GM19239 (cell line): ENCODE measurements at places on chromosomes 16 and 17.

DNA sequence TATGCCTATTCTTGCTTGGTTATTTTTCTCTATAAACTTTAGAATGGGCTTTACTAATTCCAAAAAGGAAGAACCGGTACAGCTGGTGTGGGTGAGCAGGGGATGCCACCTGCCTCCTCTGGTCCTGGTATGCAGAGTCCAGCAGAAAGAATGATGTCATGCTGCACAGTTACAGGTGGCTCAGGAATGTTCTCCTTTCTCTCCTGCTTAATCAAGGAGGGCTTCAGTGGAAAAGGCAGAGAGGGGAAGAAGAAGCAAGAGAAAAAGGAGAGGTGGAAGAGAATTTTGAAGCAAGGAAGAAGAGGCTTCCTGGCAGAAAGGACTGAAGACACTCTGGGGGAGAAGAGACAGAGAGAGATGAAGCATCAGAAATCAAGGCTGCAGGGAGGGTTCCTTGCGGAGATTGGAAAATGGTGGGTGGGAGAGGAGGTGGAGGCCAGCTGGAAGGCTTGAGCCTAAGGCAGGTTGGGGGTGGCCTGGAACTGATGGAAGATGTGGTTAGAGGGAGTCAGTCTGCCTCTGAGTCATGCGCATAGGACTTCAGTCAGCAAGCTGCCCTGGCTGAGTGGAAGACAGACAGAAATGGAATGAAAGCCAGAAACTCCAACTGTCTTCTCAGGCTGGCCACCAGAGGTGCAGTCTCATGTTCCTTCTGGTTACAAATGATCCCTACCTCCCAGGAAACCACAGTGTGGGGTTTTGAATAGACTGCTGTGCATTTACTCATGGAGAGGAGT lies 64.6 kb upstream of the CRHR1 start:
- DNase-seq, result no peak

DNA sequence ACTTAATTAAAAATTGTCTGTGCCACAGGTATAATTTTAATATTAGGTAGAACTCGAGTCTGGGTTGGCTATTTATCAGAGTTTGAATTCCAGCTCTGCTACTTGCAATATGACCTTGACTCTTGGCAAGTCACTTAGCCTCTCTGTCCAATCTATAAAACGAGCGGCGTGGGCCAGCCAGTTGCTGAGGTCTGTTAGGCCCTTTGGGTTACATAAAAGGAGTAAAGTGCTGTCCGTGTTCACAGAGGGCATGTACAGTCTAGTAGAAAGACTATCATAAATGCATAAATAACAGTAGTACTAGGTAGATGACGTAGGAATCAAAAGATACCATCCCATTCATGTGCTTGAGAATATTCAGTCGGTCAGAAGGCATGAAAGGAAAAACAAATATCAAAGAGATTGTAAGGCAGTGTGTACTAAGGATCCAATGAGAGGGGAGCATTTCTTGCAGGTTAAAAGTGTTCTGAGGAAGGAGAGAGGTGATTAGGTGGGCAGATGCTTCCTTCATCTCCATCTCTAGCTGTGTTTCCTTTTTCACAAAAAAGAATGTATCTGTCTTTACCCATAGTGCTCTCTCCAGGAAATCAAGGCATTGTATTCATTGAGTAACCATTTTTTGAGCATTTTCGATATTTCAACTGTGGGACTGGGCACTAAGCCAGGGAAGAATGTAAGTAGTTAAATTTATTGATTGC lies 2.4 kb downstream of the TNRC6A start:
- DNase-seq, result no peak

DNA sequence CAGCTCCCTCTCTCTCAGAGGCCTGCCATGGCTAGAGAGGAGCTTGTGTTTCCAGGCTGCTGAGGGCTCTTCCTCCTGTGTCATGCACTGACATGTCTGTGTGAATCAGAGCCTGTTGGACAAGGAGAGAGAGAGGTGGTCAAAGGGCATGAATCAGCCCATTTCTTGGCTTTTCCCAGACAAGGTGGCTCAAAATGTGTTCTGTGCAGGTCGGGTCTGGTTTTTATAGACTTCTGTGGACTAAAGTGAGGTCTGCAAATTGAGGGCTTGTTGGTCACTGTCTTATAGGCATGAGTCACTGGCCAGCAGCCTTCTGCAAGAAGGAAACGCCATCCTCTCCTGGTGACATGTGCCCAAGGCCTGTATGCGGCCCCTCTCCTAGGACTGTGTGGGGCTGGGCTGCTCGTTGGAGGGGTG lies 97.9 kb downstream of the FOXL1 start:
- DNase-seq, result no peak

- no peak for DNase-seq
Observed at GRCh38 chr17:55661963-55662834, 60.5 kb downstream of the TMEM100 start.

GRCh38 chr16:89880477-89881367 lies 7.3 kb downstream of the TCF25 start:
- DNase-seq, result no peak

DNA sequence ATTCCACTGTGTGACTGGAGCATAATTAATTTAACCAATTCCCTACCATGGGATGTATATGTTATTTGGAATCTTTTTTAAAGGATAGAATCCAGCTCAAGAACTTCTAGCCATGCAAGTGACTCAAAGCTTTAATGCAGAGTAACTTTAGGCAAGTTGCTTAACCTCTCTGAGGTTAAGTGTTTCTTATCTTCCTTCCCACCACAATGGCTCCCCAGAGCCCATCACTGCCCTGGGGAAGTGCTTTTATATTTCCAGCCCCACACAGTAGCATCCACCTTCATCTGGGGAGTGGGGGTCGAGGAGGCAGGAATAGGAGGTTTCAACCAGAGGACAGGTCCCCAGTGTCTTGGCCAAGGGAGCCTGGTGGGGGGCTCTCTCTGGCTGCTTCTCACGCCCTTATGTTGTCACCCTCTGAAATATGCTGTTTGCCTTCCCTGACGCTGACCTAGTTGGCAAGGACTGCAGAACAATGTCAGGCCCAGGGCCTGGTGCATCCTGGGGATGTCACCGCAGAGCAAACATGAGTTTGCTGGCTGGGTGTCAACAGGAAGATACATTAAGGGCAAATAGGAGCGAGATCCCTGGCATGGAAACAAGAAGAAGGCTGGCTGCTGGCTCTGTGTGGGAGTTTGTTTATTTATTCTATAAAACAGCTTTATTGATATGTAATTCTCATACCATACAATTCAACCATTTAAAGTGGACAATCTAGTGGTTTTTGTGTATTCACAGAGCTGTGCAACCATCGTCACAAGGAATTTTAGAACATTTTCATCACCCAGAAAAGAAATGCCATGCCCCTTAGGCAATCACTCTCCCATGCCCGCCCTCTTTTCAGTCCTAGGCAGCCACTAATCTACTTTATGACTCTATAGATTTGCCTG lies 46.6 kb upstream of the WSB1 start:
- DNase-seq, result no peak

- DNase-seq, result no peak
Observed at GRCh38 chr16:969508-970385, 1.0 kb downstream of the LMF1 start.

DNA sequence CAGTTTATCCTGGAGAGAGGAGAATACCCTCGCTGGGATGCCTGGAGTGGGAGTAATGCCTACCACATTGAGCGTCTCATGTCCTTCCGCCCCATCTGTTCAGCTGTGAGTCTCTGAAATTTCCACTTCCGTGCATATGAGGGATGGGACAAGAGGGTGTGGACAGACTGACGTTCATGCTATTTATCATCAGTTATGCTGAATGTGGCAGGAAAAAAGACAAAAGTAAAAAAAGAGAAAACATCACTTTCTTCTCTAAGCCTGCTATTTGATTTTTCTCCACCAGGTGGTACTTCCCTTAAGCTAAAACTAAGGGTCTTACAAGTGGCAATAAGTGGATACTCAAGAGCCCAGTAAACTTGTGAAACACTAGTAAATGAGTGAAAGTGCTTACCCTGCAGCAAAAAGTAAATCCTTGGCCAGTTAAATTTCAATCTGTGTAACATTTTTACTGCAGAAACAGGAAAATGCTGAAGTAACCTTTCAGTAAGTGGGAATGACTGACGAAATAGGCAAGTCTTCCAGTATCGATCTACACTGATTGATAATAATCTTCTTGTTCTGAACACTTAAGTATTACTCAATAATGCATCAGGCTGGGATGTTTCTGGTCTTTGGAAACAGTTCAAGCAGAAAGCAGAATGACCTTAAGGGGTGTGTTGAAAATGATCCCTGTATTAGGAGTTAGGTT lies 5.6 kb downstream of the CRYBA1 start:
- DNase-seq, result no peak

DNA sequence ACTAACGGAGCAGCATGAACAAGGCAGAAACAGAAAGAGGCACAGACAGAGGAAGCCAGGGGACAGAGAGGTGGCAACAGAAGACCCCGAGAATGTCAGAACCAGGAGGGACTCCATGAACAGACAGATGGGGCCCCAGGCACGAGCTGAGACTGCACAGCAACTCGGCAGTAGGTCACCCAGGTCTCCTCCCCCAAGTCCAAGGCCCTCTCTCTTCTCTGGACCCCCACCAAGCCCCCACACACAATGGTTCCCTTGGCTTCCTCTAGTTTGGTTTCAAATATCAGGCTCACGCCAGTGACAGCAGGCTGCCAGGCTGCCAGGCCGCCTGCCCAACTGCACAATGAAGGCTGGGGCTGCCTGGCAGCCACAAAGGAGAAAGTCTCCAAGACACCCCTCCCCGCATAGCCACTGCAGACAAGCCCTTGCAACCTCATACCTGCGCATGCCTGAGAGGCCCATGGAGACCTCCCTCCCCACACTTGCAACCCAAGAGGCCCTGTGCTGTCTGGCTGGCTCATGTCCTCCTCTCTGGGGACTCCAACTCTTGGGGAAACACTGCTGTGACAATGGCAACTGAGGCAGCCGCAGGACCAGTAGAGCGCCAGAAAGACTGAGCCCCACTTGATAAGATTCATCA lies 54.8 kb downstream of the PIMREG start:
- no peak for DNase-seq
